Natural killer cell treated with Interleukin-12 subunit alpha and Interleukin-12 subunit beta and Interleukin-15 and Interleukin-18, amount 100 ng/mL, for 72 hours (primary cell): ENCODE measurements at places on chromosomes 13 and 19.

DNA sequence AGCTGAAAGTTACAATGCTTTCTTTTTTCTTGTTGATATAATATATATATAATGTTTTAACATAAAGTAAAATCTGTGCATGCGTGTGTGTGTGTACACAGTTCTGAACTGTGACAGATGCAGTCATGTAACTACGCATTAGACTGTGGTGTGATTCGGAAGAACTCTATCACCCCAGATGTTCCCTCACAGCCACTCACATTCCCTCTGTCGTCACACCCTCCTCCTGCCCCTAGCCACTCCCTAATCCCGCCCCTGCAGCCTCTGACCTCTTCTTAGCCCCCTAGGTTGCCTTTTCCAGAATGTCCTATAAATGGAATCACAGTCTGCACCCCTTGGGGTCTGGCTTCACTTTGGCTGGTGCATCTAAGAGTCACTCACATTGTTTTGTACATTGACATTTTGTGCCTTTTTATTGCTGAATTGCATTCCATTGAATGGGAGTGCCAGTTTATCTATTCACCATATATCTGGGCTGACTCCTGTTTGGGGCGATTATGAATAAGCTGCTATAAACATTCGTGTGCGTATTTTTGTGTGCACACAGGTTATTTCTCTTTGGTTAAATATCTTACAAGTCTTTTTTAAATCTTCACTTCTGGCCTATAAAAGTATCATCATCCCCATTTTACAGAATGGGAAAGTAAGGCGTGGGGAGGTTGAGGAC, 20.4 kb downstream of the DHRS12 start:
- no peak for DNase-seq

- no peak for DNase-seq
Observed at GRCh38 chr19:55098716-55099556, 18.5 kb downstream of the PPP1R12C start.

DNA sequence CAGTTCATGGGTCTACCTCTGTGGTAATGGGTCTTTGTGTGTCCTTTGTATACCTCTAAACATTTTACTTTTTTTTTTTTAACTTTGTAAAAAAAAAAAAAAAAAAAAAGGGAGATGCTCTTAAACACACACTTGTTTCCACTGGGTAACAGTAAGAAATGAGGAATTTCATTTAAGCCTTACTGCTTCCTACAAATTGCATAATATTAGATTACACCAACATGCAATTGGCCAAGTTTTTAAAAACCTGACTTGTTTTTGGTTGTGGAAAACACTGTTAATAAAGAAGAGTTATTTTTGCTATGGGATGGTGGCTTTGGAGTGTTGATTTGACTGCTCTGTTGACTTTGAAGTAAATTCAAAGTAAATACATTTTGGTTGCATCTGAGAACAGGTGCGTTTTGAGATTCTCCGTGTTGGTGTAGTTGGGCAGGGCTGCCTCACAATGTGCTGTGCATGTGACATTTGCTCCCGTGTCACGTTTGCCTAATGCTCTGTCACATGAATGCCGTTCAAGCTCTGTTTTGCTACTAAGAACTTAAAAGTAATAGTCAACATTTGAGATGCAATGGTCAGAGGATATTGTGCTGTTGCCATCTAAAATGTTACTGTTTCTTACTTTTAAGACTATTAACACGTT, 202.4 kb downstream of the LMO7 start:
- DNase-seq, result no peak

DNA sequence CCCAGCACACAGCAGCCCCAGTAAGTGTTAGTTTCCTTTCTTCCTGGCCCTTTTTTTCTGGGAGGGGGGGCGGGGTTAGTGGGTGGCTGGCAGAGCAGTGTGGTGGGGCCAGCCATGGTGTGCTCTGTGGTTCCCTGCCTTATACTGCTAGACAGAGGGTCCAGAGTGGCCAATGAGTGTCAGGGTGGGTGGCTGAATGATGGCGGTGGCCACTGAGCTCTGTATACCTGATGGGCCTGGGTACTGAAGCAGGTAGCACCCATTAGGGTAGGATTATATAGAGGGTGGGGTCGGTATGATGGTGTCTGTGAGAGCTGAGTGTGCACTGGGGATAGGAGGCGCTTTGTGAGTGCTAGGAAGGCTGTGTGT, 13.8 kb downstream of the CIC start:
- DNase-seq, result no peak

- DNase-seq, result no peak
Observed at GRCh38 chr13:45875951-45876350, 24.4 kb upstream of the SIAH3 start.

DNA sequence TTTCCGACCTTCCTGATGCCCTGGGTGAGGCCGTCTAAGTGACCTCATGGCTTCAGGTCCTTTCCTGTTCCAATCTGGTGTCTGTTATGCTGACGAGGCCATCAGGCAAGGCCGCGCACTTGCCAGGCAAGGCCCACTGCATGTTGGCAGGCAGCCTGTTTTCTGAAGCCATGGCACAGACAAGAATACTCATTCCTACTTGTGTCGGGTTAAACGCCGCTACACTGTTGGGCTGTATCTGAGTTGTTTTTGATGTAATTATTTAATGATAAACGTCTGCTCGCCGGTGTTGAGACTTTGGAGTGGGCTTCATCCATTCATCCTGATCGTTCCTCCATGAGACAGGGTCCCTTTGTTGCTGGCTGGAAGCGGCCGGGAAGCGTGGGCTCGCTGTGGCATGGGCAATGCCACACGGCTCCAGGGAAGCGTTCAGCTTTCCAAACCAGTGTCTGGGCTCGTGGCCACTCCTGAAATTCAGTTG, 92.1 kb downstream of the ATP11A start:
- DNase-seq, result no peak

GRCh38 chr13:36084131-36084530, 47.1 kb downstream of the DCLK1 start:
- DNase-seq, result no peak
